Stimulated activated CD4-positive, alpha-beta T cell treated with anti-CD3 and anti-CD28 coated beads, Interleukin-4, amount 100 ng/mL, for 1 hour (primary cell): ENCODE measurements at places on chromosomes 3 and 15.

DNA sequence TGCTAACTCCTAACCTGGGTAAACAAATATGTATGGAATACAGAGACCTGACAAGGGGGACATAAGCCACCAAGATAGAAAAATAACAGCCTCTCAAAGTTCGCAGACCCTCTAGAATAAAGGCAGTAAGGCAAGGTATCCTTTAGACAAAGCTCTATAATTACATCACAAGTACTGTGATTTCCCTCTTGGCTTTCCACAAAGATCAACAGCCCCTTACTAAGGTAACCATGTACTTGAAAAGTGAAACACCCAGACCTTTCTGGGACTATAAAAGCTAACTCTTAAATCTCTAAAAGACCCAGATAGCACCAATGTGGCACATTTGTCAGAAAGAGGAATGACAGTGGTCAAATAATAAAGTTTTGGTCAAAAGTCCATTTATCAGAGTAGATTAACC lies 51.9 kb downstream of the TBL1XR1 start:
- no peak for DNase-seq

DNA sequence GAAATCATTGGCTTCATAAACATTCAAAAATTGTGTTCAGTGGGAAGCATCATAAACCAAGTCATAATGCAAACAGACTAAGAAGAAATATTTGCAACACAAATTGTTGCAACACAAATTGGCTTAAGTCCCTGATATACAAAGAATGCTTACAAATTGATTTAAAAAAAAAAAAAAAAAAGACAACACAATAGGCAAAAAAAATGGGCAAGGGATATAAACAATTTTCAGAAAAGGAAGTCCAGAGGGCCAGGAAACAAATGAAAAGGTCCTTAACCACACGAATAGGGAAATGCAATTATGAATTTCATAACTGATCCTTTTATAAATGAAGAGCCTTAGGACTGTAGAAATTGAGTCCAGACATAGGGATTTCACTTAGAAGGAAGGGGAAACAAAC lies 98.9 kb downstream of the LRRK1 start:
- DNase-seq: no peak

DNA sequence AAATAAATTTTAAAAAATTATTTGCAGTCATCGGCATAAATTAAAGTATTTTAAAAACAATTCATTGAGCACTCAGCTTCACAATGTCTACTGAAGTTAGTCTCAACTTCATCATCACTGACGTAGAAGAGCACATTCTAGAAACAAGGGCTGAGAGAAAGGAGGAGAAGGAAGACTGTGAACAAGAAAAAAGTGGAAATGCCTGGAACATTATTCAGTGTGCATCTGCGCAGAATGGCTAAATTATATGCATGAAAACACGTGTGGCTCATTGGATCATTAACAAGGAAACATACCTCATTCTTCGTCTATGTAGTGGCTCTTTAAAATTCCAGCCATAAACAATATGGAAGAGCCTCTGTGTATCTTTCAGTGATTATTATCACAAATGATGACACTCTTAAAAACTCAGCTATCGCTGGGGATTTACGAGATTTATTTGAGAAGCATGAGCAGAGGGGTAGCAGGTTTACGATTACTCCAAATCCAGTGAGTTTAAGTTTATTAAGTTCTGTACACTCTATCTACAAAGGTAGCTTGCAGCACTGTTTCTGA lies 404.2 kb upstream of the CDIN1 start:
- no peak for DNase-seq

DNA sequence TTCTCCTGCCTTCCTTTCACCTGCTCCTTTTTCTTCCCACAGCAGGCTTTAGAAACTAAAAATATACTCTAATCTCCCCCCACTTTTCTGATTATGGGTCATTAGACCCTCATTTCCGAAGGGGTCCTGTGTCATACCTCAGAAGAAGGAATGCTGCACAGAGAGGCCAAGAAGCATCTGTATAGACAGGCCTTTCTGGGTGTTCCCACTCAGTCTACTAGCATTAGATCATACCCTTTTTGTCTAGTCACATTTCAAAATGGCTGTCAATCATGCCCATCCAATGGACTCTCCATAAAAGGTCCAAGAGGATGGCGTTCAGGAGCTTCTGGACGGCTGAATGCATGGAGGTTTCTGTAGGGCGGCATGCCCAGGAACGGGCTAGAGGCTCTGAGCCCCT lies 192.2 kb downstream of the SUCLG2 start:
- DNase-seq: no peak

DNA sequence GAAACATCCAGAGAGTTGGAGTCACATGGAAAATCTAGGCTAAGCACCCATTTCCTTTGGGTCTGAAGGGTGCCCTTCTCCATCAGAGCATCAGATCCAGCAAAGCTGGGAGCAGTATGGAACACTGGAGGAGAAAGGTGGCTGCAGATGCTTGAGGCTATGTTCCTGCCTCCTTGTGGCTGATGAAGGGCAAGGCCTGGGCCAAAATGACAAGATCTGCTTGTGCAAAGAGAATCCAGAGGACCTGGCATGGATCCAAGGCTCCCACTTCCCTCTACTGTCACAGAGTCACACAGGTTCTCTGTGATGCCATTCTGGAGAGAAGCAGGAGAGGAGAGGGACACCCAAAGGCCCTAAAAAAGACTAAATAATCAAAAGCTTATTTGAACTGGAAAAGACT lies 9.2 kb upstream of the ATP8B4 start:
- DNase-seq: no peak

DNA sequence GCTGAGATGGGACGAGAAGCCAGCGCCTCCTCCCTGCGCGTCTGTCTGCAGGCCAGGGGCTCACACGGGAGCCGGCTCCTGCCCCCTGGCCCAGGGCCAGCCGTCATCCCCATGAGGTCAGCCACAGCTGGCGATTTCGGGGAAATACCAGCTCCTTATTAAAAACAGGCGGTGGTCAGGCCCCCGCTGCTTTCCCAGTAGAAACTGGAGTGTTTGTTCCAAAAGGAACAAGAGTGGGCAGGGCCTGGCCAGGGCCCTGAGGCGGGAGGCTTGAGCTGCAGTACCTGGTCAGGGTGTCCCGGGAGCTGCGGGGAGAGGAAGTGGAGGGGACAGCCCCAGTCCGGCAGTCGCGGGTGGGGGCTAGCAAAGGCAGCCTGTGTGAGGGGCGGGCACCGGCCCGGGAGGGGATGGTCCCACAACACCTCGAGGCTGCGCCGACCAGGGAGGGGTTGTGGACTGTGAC lies 17.8 kb downstream of the MYL3 start:
- DNase-seq: no peak
